ENCODE measurements at places on chromosomes 2 and 18. TPM values are rescaled to one million over a fixed set of nuclear protein-coding genes. Genes with fewer than 3 reads are reported as not detected.

DNA sequence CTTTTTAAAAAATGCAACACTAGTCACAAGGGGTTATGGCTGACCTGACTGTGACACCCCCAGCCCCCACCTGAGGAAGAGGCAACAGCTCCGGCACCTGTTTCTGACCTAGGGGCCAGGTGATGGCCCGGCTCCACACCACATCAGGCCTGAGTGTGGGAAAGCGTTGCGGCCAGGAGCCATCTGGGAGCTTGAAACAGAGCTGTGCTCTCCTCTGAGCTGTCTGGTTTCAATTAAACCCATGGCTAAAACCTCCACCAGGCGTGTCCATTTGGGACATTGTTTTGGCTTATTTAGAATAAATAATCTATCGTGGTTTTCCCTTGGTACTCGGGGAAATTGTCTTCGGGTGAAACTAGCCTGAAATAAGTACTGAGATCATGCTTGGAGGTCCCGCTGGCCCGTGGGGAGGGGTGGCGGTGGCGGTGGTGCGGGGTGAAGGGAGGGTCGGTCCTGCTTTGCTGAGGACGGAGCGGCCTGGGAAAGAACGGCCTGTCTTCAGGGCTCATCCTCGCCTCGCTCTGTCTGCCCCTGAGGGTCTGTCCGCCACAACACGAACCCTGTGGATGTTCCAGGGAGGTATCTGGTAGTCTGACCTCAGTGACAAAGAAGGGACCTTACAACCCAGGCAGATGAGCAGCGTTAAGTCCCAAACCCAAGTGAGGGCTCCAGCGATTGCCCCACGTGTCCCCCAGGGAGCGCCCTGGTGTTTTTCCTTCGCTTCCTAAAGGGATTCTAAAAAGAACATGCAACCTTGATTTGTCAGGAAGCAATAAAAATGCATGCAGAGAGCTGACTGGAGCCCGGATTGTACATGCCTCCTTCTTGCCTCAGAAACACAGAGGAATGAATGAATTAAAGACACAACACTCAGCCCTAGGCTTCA is 58.7 kb downstream of the IL1RL2 start:
- no peak overlapping the region for H3K4me3 ChIP-seq
- H3K27me3 ChIP-seq = no peaks in the 10 kb centered on the region
- DNase-seq = no peak
- H3K36me3 ChIP-seq = no peaks in the 10 kb centered on the region

DNA sequence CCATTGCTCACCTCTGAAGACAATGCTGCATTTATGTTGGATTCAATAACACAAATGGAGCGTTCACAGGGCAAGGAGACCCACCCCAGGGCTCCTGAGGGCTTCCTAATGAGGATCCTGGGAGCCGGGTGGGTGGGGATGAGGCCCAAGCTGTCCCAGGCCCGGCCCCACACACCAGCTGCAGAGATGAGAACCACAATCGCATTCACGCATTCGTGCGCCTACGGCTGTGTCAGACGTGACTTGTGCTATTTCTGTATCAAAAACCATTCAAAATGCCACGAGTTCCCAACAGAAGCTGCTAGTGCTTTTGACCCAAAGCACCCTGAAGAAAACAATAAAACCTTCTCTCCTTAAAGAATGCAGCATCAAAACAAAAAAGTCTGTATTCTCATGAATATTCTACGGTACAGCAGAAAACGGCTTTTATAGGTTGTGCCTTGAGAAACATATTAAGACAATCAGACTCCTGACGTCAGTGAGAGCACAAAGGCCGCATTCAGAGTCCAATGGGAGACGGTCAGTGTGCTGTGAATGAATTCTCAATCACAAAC is 205.4 kb downstream of the HDAC4 start:
- H3K27me3 ChIP-seq = no peaks in the 10 kb centered on the region
- no peak overlapping the region for H3K27ac ChIP-seq
- no peaks in the 10 kb centered on the region for H3K36me3 ChIP-seq
- DNase-seq = no peak

DNA sequence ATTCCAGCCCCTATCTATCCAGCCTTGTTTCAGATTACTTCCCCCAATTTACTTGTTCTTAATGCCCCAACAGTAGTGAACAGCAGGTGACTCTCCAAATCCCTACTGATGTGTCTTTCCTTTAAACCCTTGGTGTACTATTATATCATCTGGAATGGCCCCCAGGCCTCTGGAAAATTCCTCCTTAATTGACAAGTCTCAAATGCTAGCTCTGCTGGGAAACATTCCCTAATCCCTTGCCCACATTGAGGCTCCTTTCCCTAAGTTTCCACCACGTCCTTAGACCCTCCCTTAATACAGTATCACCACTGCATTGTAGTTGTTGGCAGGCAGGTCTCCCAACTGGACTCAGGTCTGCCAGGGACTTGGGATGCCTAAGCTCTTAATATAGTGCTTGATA is 41.0 kb downstream of the MYO3B start:
- no peak overlapping the region for H3K4me3 ChIP-seq
- no peaks in the 10 kb centered on the region for H3K4me1 ChIP-seq
- H3K36me3 ChIP-seq = no peaks in the 10 kb centered on the region
- H3K27ac ChIP-seq = no peak overlapping the region
- H3K27me3 ChIP-seq = no peaks in the 10 kb centered on the region

ZNF512 gene
- total RNA-seq = 13.0 TPM

DNA sequence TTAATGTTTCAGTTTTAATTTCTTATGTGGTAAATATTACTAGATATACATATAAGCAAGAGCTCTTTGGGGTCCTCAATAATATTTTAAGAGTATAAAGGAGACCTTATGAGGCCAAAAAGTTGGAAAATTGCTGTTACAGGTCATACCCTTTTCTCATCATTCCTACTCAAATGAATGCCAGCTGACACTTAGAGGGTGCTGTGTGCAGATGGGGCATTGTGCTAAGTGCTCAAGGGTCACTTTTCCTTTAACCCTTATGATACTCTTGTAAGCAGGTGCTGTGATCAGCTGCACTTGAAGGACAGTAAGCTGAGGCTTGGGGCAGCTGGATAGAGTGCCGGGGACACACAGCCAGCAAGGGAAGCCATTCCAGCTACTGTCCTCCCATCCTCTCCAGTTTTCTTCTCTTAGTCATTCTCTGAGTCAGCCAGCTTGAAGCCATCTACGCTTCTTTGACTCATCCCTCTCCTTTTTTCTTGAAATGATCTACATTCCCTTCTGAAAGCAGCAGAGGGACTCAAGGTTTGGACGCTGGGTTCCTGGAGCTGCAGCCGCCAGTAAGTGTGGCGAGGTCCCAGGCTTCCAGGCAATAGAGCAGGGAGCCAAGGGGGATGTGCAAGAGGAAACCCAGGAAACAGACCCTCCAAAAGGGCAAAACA is 42.0 kb upstream of the CREB1 start:
- H3K4me3 ChIP-seq = no peak overlapping the region
- no peaks in the 10 kb centered on the region for H3K27me3 ChIP-seq
- no peak overlapping the region for H3K27ac ChIP-seq
- no peaks in the 10 kb centered on the region for H3K36me3 ChIP-seq
- no peak for DNase-seq
- H3K4me1 ChIP-seq = no peaks in the 10 kb centered on the region

DNA sequence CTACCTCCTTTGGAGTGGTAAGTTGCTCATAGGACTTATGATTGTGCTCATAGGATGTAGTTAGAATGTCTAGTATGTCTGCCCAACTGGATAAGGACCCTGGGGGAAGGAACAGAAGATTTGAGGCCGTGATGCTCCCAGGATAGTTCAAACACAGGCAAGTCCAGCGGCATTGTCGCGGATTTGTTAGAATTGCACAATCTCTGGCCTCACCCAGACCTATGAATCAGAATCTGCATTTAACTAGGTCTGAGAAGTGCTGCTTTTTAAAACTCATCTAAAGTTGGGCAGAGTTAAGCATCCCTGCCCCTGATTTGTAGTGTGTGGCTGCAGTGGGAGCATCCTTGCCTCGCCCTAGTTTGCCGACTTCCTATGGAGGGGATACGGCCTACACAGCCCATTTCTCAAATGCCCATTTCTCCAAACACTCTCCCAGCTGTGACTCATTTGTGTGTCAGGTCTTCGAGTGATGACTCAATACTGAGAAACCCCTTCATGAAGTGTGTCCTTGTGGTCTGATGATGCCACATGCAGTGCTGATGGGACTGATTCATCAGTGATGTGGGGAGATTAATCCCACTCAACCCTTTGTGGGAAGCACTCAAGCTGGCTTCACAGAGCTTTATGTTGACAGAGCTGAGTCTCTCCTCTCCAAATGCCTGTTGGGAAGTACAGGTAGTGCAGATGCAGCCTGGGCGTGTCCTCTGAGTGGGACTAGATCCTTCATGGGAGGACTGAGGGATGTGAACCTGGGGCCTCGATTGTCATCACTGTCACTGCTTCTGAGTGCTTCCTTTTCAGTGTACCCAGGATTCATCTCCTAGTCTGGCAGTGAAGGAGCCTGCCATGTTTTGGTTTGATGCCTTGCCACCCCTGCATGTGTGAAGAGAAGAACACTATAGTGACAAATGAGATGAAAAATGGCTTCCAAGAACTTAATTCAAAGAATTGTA is 18.7 kb downstream of the SMIM21 start:
- H3K27ac ChIP-seq = no peak overlapping the region
- no peaks in the 10 kb centered on the region for H3K27me3 ChIP-seq
- no peak overlapping the region for H3K4me3 ChIP-seq
- no peaks in the 10 kb centered on the region for H3K4me1 ChIP-seq
- no peak for DNase-seq

DNA sequence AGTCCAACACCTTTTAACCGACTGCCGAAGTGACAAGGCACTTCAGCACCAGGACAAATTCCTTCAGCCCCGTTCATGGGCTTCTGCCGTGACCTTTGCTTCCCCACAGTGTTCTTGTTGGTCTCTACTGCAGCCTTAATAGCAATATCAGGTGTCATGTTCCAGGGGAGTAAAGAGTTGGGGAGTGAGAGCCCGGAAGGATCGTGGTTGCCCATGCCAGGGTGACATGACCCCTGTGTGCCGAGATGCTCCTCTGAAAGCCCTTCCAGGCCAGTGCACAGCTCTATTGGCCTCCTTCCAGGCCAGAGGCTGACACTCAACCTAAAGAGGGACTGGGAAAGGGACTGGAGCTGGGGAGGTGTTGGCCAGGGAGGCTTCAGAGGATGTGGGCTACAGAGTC is 279.2 kb downstream of the CYRIA start:
- H3K27me3 ChIP-seq = no peaks in the 10 kb centered on the region
- no peak overlapping the region for H3K27ac ChIP-seq
- DNase-seq = no peak
- H3K36me3 ChIP-seq = no peaks in the 10 kb centered on the region

REG1B gene
- total RNA-seq = not detected

GRCh38 chr2:203594541-203594940 is 59.4 kb upstream of the RAPH1 start:
- no peak overlapping the region for H3K27ac ChIP-seq
- no peaks in the 10 kb centered on the region for H3K36me3 ChIP-seq
- H3K4me3 ChIP-seq = no peak overlapping the region

ANKRD53 gene
- total RNA-seq = 0.76 TPM

DSG4 gene
- not detected for total RNA-seq

DNA sequence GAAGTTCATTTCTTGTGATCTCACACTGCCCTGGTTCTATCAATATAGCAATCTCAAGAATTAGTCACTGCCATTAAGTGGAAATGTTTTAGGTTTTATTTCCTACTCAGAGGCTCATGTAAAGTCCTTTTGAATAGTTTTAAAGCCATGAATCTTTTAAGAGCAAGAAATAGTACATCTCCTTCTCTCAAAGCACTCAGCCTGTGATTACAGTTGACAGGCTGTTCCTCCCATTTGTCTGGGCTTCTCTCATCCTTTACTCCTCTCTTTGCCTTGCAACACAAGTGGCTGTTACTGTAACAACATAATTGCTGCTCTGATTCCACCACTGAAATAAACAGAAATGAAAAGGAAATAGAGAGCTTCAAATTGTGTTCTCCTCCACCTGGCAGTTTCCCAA is 18.4 kb downstream of the GRP start:
- DNase-seq = no peak
- H3K4me3 ChIP-seq = no peak overlapping the region
- H3K27ac ChIP-seq = no peak overlapping the region
- H3K27me3 ChIP-seq = no peaks in the 10 kb centered on the region
- no peaks in the 10 kb centered on the region for H3K4me1 ChIP-seq
- no peaks in the 10 kb centered on the region for H3K36me3 ChIP-seq

- peaks cover 45% of the 10 kb centered on the region for H3K4me1 ChIP-seq
- H3K27ac ChIP-seq = peak within 1 kb of the TSS; percentile 69
- DNase-seq = no peak
- H3K36me3 ChIP-seq = no peaks in the 10 kb centered on the region
These were observed at the start of gene CACNB4 for GRCh38 chr2:152098496-152099366. Gene CACNB4 (minus strand): TSS chr2:152099044.

- H3K4me1 ChIP-seq = no peaks in the 10 kb centered on the region
- no peak overlapping the region for H3K27ac ChIP-seq
- no peak for DNase-seq
- H3K4me3 ChIP-seq = no peak overlapping the region
These were observed 1247.8 kb upstream of the NXPH2 start for GRCh38 chr2:140027966-140028365.

GRCh38 chr18:77811503-77811902 is 561.9 kb downstream of the GALR1 start:
- H3K4me3 ChIP-seq = no peak overlapping the region
- H3K36me3 ChIP-seq = no peaks in the 10 kb centered on the region
- no peaks in the 10 kb centered on the region for H3K4me1 ChIP-seq
- H3K27me3 ChIP-seq = no peaks in the 10 kb centered on the region

C2orf80 gene
- not detected for total RNA-seq

- H3K36me3 ChIP-seq = no peaks in the 10 kb centered on the region
- DNase-seq = no peak
- no peaks in the 10 kb centered on the region for H3K27me3 ChIP-seq
- H3K4me3 ChIP-seq = no peak overlapping the region
- H3K27ac ChIP-seq = no peak overlapping the region
- H3K4me1 ChIP-seq = no peaks in the 10 kb centered on the region
These were observed 225.1 kb downstream of the TMEM182 start for GRCh38 chr2:102986826-102987490.

DNA sequence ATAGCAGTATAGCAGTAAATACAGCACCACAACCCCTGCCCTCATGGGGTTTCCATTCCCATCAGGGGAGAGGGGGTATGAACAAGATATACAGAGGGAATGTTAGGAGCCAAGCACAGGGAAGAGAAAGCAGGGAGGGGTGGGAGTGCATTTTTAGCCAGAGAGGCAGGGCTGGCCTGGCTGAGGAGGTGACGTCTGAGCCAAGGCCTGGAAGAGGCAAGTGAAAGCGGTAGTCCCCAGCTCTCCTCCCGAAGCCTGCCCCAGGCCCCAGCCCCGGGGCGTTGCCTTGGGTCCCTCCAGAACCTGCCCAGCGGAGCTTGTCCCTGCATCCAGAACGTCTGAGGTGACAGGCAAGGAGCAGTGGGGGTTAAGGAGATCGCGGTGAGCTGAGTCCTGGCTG is 45.1 kb upstream of the FOSL2 start:
- peak overlapping the region; percentile 25 for H3K27ac ChIP-seq
- no peaks in the 10 kb centered on the region for H3K36me3 ChIP-seq
- peaks cover 23% of the 10 kb centered on the region for H3K4me1 ChIP-seq
- H3K27me3 ChIP-seq = no peaks in the 10 kb centered on the region
- no peak overlapping the region for H3K4me3 ChIP-seq

WDR54 gene
- total RNA-seq = 6.7 TPM

KRTCAP3 gene
- 29.3 TPM for total RNA-seq

GRCh38 chr18:76359909-76360308 is 135.1 kb downstream of the ZNF516 start:
- no peak for DNase-seq
- no peaks in the 10 kb centered on the region for H3K36me3 ChIP-seq
- no peak overlapping the region for H3K27ac ChIP-seq
- H3K4me1 ChIP-seq = peaks cover 5% of the 10 kb centered on the region
